ENCODE measurements at places on chromosomes 2 and 18.

- DNase-seq = no peak
These were observed 7.8 kb upstream of the IL1R2 start for GRCh38 chr2:101983928-101984327.

GRCh38 chr2:84957771-84958134, 13.2 kb upstream of the KCMF1 start:
- DNase-seq = no peak

- no peak for DNase-seq
These were observed 27.5 kb upstream of the ACVR1 start for GRCh38 chr2:157903626-157904025.

- DNase-seq = no peak
These were observed 101.0 kb downstream of the BIRC6 start for GRCh38 chr2:32457814-32458213.

- DNase-seq = no peak
These were observed 14.7 kb downstream of the MEX3C start for GRCh38 chr18:51182824-51183223.

- DNase-seq = no peak
These were observed 149.2 kb upstream of the NCK2 start for GRCh38 chr2:105595536-105595935.

DNA sequence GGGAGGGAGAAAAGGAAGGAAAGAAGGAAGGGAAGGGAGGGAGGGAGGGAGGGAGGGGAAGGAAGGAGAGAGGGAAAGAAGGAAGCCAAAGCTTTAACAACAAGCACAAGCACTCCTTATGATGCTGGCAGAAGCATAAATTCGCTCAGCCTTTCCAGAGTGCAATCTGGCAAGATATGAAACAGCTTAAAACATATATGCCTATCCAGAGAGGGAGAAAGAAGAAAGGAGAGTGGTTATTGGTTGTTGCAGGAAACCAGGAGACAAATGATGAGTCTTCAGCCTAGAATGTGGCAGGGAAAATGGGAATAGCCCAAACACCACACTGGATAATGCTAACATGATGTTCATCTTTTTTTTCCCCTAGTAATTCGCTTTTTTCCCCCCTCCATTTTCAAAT, 64.0 kb downstream of the STPG4 start:
- no peak for DNase-seq

DNA sequence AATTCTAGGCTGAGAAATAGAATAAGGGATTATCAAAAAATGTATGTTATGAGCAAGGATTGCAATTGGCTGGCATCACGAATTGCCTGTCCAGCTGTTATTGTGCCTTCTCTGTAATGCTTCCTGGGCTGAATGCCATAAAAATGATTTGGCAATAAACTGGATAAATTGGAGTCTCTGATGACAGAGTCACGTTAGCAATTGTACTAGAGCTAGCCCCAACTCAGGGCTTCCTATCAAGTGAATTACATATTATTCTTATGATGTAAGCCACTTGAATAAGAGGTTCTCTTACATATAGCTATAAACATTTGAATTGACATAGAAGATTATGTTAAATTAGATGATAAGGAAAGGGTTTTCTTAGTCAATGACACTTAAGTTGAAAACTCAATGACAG, 607.5 kb upstream of the REG3G start:
- DNase-seq = no peak

GRCh38 chr18:59686260-59686659, 11.0 kb downstream of the CCBE1 start:
- no peak for DNase-seq

DNA sequence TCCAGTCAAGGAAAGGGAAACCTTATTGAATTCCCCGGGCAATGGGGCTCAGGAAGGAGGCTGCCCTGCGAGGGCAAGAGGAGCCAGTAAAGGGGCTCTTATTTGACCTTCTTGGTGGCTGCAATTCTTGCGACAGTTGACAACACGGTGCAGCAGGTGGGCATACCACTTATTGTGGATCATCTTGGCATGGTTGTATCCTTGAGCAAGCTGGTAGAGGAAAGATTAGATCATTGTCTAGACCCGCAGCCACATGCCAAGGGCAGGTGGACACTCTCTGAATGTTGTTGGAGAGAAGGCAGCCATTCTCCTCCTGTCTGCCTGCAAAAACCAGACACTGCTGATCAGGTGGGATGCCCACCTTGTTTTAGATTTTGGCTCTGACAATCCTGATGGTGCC, 170.2 kb upstream of the CHST9 start:
- no peak for DNase-seq

- DNase-seq = no peak
These were observed 22.6 kb downstream of the THSD7B start for GRCh38 chr2:136787970-136788369.

- no peak for DNase-seq
These were observed 4.8 kb upstream of the SLC66A2 start for GRCh38 chr18:79956276-79956675.

DNA sequence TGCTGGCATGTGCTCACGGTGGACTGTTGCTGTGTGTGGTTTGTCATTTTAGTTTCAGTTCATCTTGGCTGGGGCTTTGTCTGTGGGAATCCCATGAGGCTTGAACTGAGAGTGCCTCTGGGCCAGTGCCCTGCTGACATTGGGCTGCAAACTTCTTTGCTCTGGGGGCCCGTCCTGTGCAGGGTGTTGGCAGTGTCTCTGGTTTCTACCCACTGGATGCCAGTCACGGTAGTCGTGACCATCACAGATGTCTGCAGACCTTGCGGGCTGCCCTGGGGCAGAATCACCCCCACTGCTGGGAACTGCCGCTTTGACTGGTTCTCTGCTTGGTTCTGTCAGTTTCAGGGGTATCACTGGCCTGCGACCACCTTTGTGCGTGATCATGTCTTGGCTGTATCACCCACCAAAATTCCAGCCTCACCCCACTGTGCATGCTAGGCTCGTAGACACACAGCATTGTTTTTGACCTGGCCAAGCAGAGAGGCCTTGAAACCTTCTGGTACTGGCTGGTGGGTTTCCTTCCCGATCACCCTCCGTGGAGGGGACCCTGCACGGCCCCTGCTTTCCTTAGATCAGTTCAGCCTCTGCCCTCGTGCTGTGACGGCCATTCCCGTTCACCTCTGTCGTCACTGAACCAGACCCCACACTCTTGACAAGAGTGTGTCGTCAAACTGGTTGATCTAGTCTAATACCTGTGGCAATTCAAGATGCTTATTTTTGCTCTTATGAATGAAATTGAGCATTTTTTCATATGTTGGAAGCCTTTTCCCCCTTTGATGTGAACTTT, 57.6 kb downstream of the KCNG2 start:
- no peak for DNase-seq

DNA sequence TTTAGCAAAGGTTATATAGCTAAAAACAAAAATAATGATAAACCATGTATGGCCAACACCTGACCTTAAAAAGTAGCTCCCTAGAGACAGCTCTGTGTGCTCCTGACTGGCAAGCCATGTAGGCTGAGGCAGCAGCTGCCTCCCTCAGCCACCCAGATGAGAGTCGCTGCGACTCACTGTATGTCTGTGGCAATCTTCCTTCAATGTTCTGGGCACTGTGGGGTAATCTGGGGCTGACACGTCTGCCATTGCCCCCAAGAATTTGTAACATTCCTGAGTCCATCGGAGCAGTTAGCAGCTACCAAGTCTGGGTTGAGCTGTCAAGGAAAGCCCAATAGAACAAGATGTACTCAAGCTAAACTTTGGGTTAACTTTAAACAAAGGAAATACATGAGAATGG, 106.4 kb upstream of the DAPL1 start:
- no peak for DNase-seq

DNA sequence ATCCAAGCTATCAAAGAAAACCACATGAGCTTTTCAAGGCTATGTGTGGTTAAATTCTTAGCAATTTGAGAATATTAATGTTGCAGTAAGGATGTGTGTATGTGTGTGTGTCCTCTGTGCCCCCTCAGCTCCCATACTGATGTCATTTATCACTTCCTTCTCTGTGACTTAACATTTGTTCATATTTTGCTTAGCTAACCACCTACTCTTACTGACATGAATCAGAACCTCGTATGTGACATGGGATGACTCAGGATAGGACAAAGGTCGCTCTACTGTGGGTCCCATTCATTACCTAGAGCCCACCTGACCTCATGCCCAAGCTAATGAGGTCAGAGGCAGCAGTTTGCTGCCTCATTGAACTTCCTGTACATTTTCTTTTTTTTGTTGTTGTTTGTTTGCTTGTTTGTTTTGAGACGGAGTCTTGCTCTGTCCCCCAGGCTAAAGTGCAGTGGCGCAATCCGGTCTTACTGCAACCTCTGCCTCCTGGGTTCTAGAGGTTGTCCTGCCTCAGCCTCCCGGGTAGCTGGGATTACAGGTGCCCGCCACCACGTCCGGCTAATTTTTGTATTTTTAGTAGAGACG, 36.3 kb downstream of the MOGAT1 start:
- DNase-seq = no peak

GRCh38 chr2:72211777-72212485, 64.3 kb upstream of the CYP26B1 start:
- no peak for DNase-seq

DNA sequence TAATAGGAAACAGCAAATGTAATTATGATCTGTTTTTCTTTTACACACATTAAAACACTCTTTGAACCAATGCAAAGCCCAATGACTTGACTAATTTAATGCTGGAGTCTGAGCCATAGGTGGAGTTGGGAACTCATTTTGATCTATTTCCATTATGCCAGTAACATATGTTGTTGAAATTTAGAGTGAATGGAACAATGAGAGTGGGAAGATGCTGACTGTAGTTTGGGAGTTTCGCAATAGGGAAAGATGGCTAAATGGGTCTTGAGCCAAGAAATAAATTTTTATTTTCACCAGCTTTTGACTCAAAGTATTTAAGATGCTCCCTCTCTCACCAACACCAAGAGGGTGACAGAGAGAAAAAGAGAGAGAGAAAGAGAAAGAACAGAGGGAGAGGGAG, 246.7 kb downstream of the DLGAP1 start:
- no peak for DNase-seq

GRCh38 chr2:73133566-73134197, 20.9 kb upstream of the RAB11FIP5 start:
- DNase-seq = no peak

GRCh38 chr2:225932811-225933413, 533.4 kb downstream of the NYAP2 start:
- DNase-seq = no peak

DNA sequence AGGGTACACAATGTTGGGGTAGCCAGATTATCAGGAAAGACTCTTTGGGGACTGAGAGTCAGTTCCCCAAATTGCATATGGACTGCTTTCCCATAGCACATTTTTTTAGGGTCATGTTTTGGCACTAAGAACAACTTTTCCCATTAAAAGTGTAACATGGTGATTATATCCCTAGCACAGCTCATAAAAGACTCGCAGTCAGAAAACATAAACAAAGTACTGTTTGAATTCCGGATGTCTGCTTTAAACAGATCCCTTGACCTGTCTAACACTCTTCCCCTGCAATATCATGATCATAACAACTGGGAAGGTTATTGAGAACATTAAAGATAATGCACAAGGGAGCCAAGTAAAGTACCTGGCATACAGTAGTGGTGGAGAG, 262.2 kb downstream of the ASXL3 start:
- DNase-seq = no peak

DNA sequence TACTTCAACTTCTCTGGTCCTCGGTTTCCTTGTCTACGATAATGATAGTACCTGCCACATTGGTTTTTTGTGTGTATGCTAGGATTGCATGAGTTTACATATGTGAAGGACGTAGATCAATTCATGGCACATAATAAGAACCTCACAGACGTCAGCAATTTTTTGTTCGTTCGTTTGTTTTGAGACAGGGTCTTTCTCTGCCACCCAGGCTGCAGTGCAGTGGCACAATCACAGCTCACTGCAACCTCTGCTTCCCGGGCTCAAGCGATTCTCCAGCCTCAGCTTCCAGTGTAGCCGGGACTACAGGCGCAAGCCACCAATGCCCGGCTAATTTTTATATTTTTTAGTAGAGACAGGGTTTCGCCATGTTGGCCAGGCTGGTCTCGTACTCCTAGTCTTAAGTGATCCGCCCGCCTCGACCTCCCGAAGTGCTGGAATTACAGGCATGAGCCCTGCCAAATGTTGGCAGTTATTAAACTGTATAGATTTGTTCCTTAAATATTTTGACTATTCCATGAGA, 756 bp upstream of the SLC35F5 start:
- no peak for DNase-seq

DNA sequence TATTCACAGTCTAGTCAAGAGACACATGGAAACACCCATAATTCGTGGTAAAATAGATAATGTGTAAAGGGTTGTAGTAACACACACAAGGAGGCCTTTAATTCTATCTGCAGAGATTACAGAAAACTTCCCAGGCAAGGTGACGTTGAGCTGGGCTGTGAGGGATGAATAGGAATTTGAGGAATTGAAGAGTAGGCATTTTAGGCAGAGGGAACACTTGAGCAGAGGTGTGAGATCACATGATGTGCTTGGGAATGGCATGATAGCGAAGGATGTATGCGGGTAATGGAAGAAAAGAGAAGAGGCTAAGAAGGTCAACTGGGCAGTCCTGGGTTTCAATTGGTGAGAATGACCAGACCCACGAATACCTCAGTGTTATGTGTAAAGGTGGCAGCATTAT, 20.2 kb downstream of the DRC1 start:
- no peak for DNase-seq

- DNase-seq = no peak
These were observed 347.6 kb upstream of the VRK2 start for GRCh38 chr2:57698935-57699449.

DNA sequence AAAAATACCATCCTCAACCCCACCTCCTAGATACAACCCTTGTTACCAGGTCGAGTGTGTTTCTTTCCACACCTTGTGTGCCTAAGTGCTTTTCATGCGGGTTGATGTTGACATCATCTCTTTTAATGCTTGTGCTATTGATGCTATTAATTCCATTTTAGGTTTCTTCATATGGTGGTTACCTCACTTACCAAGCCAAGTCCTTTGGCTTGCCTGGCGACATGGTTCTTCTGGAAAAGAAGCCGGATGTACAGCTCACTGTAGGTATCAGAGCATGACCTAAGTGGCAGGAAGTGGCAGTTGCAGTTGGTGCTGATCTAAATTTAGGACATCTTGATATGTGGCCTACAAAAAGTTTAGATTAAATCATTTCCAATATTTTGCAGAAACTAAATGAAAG, 149.9 kb upstream of the TTC39C start:
- DNase-seq = no peak

DNA sequence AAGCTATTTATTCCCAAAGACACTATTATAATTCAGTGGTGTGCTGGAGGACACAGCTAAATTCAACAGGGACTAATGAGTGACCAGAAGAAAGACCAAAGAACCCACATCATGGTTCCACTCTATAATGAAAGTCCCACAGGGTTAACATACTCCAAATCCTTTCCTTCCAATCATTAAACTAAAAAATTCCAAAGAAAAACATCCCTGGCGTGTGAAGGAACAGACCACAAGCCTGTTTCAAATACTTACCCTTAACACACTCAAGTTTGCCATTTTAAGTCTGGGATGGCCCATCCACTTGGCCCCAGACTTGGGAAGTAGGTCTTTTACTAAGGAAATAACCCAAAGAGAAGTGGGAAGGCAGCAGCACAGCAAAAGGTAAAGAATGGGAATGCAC, 150.1 kb upstream of the CCDC150 start:
- no peak for DNase-seq
